ENCODE measurements at places on chromosomes 3 and 15.

GRCh38 chr3:123444744-123445143, 4.1 kb downstream of the ADCY5 start:
- DNase-seq = no peak

GRCh38 chr15:88491158-88491557, 23.6 kb downstream of the MRPS11 start:
- DNase-seq = no peak

DNA sequence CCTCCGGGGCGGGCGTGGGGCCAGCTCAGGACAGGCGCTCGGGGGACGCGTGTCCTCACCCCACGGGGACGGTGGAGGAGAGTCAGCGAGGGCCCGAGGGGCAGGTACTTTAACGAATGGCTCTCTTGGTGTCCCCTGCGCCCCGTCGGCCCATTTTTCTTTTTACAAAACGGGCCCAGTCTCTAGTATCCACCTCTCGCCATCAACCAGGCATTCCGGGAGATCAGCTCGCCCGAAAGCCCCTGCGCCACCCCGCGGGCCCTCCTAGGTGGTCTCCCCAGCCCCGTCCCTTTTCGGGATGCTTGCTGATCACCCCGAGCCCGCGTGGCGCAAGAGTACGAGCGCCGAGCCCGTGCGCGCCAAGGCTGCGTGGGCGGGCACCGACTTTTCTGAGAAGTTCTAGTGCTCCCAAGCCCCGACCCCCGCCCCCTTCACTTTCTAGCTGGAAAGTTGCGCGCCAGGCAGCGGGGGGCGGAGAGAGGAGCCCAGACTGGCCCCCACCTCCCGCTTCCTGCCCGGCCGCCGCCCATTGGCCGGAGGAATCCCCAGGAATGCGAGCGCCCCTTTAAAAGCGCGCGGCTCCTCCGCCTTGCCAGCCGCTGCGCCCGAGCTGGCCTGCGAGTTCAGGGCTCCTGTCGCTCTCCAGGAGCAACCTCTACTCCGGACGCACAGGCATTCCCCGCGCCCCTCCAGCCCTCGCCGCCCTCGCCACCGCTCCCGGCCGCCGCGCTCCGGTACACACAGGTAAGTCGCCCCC, at the start of gene THBS1:
TSS of gene THBS1 (plus strand) at position 595 of the 757 bp plus-strand sequence. CDS start 779 bp downstream, outside the sequence.
- DNase-seq = no peak

- DNase-seq = no peak
Measured at GRCh38 chr15:100807028-100807427, 72.6 kb upstream of the ALDH1A3 start.

- DNase-seq = no peak
Measured at GRCh38 chr3:112350018-112350810, 17.3 kb downstream of the CD200 start.

DNA sequence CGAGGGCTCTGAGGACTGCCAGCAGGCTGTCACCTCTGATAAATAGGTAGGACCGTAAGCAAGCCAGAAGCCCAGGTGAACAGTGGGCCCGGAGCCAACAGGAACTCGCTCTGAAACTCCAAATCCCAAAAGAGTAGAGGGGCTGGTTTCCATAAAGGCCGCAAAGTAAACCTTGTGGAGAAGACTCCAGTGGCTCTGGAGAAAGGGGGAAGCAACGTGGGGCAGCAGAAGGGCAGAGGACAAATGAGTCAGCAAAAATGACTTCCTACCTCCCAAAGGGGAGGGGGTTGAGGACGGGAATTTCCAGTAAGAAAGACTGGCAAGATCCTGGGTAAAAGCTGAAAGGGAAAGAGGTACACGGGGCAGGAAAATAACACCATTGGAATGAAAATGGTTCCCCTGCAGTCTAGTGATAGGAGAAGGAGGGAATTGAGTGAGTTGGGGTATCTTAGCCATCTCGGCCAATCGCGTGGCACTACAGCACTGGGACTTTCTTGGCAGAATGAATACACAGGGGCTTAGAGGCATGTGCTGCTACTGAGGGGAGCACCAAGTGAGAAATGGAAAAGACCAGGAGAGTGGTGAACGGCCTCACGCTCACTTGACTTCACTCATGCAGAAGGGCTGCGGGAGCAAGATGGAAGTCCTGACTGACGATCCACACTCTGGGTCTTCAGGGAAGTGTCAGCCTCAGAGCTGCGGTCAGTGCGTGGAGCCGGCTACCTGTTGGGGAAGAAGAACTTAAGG, 33.2 kb downstream of the BMF start:
- no peak for DNase-seq

- no peak for DNase-seq
Measured at GRCh38 chr3:151394611-151395010, 10.1 kb upstream of the P2RY12 start.

DNA sequence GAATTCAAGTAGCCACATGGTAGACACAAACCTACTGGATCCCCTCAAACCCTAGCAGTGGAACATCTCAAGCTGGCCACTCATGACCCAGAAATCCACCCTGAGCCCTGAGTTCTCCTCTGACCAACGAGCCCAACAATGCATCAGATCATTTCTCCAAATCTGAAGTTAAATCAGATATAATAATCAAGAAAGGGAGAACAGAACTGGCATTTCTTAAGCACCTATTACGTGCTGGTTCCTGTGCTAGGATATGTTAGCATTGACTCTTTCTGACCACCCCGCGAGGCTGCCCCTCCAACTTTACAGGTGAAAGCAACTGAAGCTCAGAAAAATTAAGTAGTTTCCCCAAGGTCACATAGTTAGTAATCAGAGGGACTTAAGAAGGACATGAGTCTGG, 51.5 kb upstream of the CCDC174 start:
- no peak for DNase-seq

- no peak for DNase-seq
Measured at GRCh38 chr3:65259946-65260345, 572.1 kb upstream of the ADAMTS9 start.

DNA sequence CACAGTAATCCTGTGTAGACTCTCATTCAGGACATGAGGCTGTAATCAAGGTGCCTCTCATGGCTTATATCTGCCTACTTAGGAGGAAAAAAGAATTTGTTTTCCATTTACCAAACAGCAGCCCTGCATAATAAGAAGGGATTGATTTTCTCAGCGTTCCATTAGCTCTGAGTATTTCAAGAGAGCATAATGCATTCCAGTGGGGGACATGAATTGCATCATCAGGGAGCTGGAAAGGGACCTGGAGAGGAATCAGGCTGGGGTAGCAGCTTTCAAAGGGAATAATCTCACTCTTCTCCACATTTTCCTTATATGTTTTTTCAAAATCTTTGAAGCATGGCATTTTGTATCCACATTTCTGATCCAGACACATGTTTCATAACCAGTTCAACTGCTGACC, 150.6 kb upstream of the ANKRD28 start:
- DNase-seq = no peak

GRCh38 chr3:17182166-17182565, 297.4 kb downstream of the PLCL2 start:
- DNase-seq = no peak
